ENCODE measurements at places on chromosomes 13 and 19. TPM values are rescaled to one million over a fixed set of nuclear protein-coding genes. Genes with fewer than 3 reads are reported as not detected.

Gene KLK1
- total RNA-seq, result not detected

DNA sequence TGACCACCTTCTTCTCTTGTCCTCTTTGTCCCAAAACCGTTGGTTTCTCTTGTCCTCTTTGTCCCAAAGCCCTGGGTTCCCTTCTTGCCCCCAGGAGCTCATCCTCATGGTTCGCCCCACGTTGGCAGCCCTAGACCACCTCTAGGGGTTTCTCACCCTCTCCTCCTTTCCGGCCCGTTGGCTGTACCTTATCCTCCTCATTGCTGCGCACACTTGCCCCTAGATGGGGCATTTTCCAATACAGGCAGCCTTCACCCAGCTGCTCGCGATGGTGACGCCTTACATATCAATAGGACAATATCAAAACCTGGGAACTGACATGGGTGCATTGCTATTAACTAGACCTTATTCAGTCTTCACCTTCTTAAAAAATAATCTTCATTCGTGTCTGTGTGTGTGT lies 86.5 kb downstream of the IPO5 start:
- DNase-seq, result no peak

DNA sequence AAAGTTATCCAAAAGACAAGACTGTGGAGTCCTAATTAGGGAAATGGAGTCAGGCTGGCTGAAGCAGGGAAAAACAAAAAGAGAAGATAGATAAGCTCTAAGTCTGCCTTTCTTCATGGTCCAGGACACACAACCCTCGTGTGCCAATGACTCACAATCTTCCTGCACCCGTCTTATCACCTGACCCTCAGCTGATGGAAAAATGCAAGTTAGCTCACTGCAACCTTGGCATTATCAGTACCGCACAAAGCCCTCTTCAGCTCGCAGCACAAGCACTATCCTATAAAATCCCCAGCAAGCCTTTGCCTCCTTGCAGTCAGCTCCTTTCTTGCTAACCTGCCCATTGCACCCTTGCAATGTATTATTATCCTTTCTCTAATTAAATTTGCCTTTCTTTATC lies 4.3 kb downstream of the OR7A5 start:
- peak; percentile 22 for DNase-seq

Gene TJP3
- 0.03 TPM for total RNA-seq

DNA sequence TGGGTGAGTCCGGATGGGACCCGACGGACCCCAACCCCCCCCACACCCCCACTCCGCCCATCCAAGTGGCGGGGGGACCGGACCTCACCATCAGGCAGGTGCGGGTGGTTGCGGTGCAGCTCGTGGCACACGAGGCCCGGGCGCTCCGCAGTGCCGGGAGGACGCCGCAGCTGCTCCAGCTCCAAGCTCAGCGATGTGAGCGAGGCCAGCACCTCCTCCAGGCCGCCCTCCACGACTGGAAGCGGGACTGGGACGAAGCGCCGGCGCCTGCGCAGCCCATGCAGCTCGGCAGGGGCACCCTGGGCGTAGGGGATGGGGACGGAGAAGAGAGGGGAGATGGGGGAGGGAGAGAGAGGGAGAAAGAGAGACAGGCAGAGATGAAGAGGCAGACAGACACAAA lies 30.1 kb upstream of the OLFM2 start:
- DNase-seq, result no peak

DNA sequence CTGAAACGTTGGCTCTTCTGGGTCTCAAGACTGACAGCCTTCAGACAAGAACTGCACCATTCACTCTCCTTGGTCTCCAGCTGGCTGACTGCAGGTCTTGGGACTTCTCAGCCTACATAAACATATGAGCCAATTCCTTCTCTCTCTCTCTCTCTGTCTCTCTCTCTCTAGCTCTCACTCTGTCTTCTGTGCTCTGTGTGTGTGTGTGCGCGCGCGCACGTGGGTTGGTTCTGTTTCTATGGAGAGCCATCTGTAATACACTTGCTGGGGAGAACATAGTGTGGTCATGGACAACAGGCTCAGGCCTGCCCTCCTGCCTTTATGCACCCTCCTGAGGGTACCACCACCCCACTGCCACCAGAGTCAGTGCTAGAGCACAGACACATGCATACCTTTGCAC lies 13.7 kb upstream of the SERPINE3 start:
- no peak for DNase-seq

GRCh38 chr13:52395704-52396103 lies 10.3 kb downstream of the THSD1 start:
- DNase-seq, result no peak

- DNase-seq, result peak; percentile 49
Observed at GRCh38 chr19:3440082-3440481, 40.2 kb downstream of the SMIM24 start.

All from Daoy (cell line).